ENCODE measurements at places on chromosomes 6 and 20.

- DNase-seq, result no peak
Measured at GRCh38 chr6:15845492-15845891, 182.7 kb upstream of the DTNBP1 start.

GRCh38 chr6:14673201-14673600, 555.6 kb downstream of the CD83 start:
- no peak for DNase-seq

DNA sequence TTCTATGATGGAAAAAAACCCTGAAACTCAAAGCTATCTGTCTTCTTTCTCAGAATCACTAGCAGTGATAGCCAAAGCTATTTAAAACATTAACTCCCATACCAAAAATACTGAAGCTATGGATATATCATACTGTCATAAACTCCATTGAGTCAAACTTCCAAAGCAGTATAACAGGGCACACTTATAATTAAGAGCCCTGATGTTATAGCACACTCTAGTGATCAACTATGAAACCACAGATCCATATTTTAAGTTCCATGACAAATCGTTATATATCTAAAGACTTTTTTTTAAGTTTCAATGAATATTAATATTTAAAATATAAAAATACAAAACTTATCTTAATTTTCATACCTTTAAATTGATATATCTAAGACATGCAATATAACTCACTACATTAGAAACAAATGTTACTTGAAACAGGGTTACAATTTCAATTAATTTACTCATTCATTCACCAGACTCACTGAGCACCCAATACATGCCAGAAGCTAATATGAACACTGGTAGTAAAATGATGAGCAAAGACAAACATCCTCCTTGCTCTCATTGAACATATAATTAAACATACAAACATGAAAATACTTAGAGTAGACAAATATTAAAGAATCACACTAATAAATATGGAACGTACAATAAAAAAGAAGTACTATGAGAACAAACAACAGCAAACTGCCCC, 69.3 kb downstream of the IBTK start:
- no peak for DNase-seq

DNA sequence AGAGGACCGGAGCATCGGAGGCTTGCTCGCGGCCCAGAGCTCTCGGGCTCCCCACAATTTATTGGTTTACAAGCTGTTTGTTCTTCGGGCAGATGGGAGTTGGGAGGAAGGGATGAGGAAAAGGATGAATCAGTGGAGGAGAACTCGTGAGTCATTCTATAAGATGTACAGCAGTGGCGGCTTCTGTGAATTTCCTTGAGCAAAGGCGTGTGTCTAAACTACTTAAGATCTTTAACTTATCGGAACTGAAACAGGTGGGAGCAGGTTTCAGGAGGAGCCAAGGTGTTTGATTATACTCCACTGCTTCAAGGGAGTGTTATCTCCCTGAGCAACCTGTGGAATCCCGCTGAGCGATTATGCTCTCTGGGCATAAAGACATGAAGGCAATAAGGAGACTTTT, 50.5 kb upstream of the IBTK start:
- DNase-seq, result no peak

DNA sequence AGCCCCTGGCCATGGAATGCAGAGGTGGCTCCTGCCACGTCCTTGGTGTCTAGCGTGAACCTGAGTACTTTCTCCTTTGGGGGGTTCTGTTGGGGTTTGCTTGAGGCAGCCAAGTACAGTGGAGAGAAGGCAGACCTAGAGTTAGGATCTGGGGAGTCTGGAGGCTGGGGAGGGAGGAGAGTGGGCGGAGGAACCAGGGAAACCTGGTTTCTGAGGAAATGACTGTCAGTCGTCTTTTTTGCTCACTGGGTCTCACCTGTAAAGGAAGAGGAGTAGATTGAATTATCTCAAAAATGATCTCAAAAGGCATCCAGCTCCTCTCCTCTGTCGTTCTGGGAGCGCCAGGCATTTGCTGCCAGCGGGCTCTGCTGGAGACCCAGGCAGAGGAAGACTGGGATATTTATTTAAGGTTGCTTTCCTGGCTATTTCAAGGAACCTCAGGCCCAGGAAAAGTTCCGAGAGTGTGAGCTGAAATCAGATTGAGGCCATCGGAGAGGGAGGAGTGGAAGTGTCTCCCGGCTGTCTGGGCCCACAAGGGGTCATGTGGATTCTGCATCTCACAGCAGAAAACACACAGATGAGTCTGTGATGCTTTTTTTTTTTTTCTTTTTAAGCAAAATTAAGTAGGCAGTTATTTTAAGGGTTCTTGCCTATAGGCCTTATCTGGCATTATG, 16.1 kb downstream of the EPB41L1 start:
- DNase-seq, result no peak

DNA sequence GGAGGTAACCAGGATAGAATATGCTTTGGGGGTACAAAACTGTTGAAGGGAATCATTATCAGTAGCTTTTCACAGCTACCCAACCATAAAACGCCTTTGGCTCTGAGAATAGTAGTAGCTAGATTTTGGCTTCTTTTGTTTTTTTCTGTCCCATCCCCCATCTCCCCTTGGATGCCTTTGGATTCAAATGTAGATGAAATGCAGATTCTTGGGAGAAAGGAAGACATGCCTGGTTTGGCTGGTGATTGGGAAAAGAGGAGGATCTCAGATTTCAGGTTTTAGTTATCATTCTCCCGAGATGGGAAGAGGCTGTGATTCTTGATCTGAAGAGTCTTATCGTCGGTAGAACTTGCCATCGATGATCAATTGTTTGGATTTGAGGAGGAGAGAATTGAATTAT, 3.5 kb upstream of the CDYL start:
- no peak for DNase-seq

- no peak for DNase-seq
Measured at GRCh38 chr20:40744818-40745175, 55.8 kb upstream of the MAFB start.

- no peak for DNase-seq
Measured at GRCh38 chr6:88413459-88413858, 247.3 kb upstream of the CNR1 start.

- no peak for DNase-seq
Measured at GRCh38 chr20:61664556-61665320, 400.9 kb downstream of the TAF4 start.

GRCh38 chr20:42399802-42400201, 781.6 kb upstream of the CHD6 start:
- no peak for DNase-seq

GRCh38 chr6:97437087-97437486, 154.1 kb upstream of the MMS22L start:
- no peak for DNase-seq

DNA sequence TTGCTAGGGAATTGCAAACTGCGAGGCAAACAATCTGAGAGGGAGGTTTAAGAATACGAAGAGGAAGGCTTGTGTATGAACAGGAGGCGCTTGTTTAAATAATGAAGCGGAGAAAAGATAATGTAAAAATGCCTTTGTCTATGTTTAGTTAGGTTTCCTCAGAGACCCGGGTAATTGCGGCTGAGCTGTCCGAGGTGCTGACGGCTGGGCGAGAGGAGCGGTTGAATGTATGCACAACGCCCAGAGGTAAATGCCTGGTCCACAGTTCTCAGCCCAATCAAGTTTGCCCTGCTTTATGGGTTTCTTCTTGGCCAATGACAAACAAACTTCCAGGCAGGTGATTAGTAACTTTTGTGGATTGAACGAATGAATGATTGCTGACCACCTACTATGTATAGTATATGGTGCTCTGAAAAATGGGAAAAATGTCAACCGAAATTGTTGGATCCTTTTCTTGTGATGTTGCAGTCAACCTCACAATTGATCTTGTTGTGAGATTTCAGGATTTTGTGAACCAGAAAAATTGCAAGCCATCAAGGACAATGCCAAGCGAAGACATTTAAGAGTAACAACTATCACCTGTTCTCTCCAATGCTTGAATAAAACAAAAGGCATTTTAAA, 38.3 kb upstream of the SLC32A1 start:
- DNase-seq, result no peak

- no peak for DNase-seq
Measured at GRCh38 chr20:34581341-34582184, 23.0 kb downstream of the MAP1LC3A start.

- no peak for DNase-seq
Measured at GRCh38 chr6:131159578-131159977, 24.3 kb downstream of the AKAP7 start.

GRCh38 chr6:4435981-4436445, 300.6 kb upstream of the ECI2 start:
- DNase-seq, result no peak

DNA sequence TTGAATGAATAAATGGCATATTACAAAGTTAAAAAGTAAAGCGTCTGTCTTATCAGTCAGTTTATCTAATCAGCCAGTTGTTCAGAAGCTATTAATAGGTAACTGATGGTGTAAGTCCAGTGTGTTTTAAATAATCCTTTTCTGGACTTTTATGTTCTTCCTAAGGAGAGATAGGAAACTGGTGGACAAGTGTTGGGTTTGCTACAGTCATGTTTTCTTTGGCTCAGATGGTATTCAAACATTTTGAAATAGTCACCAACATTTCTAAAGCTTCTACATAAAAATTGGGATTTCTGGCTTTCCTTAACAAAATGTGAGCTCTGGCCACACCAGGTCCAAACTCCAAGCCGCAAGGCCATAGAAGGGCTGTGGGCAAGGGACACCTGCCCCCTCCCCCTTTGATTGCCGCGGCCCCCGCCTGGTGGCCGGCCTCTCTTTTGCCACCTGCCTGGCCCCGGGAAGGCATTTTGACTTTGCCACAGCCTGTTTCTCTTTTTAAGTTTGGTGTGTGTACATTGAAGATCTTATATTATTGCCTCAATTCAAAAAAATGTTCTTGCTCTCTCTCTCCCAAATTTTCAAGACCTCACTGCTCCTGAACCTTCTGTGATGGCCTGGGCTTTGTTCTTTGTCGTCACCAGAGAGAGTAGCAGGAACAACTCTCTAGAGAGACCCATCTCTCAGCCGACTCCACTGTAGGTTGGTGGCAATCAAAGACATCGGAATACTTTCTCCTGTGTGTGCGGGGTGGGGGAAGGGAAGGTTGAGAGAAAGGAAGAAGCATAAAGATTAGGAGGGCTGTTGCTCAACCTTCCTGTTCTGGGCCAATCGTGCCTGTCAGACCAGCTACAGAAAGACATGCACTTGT, 84.0 kb upstream of the ZNF217 start:
- DNase-seq, result no peak

GRCh38 chr6:115194981-115195638, 852.3 kb upstream of the HS3ST5 start:
- DNase-seq, result no peak

DNA sequence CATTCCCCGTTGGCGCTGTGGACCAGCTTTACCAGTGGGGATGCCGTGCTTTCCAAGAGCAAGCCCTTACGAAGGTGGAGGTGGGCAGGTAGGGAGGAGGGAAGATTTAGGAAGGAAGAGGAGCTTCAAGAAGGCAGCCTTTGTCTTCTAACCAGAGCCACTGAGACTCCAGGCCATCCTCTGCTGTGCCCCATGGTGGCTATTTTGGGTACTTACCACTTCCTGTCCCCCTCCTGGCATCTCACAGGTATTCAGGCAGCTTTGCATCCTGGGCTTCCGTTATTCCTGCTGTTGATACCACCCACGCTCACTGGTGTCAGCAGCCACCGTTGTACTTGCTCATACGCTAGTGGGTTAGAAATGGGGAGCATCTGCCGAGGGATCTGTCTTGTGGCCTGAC, 22.9 kb downstream of the ERMARD start:
- no peak for DNase-seq

DNA sequence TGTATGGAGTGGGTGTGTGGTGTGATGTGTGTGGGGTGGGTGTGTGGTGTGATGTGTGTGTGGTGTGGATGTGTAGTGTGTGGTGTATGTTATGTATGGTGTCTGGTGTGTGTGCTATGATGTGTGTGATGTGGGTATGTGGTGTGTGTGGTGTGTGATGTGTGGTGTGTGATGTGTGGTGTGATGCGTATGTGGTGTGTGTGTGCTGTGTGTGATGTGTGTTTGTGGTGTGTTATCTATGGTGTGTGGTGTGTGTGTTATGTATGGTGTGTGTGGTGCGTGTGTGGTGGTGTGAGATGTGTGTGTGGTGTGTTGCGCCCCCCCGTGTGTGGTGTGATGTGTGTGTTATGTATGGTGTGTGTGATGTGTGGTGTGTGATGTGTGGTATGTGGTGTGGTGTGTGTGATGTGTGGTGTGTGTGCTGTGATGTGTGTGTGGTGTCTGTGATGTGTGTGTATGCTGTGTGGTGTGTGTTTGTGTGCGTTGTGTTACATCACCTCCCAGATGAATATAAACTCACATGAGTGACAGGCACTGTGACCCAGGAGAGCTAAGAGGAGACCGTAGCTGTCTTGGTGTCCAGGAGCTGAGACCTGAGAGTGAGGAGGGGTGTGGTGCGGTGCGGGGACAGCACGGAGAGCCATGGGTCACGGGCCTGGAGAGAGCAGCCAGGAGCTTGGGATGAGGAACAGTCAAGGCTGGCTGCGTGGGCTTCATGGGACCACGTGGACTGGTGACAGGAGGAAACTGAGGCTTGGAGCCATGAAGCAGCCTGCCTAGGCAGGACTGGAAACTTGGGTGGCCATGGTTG, 8.8 kb downstream of the DLGAP4 start:
- no peak for DNase-seq

GRCh38 chr6:118277631-118278030, 270.5 kb upstream of the PLN start:
- no peak for DNase-seq

- no peak for DNase-seq
Measured at GRCh38 chr20:53621482-53622246, 28.0 kb upstream of the ZNF217 start.

DNA sequence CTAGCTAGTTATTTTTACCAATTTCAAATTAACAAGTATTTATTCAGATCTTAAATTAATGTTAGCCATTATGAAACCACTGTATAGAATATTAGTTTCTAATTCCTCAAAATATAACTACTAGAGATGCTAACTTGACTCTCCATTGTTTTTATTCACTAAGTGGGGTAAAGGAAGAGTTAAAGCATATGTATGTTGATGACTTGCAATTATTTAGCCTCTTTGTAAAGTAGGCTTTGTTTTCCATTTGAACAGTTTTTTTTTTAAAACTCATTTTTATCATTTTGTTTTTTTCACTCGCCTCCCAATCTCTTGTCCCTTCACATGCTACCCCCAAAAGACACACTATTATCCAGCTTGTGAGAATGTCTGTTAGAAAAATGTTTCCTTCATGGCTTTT, 3.3 kb downstream of the FAM162B start:
- DNase-seq, result no peak

DNA sequence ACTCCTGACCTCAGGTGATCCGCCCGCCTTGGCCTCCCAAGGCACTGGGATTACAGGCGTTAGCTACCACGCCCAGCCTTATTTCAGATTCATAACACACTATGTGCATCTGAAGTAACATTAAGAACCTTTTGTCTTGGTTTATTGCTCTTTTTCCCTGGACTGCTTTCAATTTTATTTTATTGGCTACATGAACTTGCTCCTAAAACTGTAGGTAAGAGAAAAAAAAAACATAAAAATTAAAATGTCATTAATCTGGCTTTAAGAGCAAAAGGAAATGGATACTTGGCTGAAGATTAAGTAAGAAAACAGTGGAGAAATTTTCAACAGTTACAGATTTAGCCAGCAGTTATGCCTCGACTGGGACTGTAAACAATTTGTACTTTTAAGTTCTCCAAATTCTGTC, 62.5 kb downstream of the GJA1 start:
- no peak for DNase-seq

- no peak for DNase-seq
Measured at GRCh38 chr6:129890164-129890563, 29.0 kb upstream of the TMEM244 start.
